ENCODE measurements at places on chromosomes 5 and 9.

DNA sequence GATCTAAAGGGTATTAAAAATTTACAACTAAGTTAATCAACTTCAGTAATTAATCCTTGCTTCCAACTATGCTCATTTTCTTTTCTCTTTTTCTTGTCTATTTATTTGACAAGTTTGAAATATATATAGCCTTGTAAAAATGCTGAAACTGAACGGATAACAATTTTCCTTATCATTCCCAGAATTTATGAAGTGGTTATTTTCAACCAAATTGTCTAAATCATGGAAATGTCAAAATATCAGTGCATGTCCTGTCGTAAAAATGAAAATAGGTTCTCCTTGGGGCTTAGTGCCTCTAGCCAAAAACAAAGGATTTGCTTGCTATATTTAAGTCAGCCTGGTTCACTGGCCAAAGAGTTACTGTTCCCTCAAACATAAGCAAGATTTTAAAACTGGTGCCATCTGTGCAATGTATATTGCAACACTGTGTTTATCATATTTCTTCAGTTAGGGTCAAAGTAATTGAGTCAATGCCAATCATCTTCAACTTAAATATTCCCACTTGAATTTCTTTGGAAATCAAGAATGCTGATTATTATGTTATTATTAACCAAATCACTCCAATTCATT, 798.3 kb downstream of the MAT2B start:
- DNase-seq, result no peak

- no peak for DNase-seq
These were observed 507 bp downstream of the RICTOR start for GRCh38 chr5:39073767-39074016.

- no peak for DNase-seq
These were observed 16.1 kb downstream of the IL9 start for GRCh38 chr5:135879591-135879990.

DNA sequence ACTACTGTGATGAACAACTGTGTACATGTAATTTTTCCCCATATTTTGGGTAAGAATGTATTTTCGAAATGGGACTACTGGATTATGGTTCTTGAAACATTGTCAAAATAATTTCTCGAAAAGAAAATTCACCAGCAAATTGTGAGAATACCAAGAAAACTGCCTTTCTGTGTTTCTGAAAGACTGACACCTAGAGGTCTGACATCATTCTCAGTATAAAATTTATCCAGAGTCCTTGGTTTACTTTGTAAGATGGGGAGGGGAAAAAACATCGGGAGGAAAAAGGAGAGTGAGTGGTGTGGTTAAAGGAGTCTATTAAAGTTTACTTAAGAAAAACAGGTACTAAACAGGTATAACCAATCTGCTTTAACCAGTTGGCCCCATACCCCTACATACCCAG, 149.2 kb downstream of the CEP120 start:
- DNase-seq, result no peak

DNA sequence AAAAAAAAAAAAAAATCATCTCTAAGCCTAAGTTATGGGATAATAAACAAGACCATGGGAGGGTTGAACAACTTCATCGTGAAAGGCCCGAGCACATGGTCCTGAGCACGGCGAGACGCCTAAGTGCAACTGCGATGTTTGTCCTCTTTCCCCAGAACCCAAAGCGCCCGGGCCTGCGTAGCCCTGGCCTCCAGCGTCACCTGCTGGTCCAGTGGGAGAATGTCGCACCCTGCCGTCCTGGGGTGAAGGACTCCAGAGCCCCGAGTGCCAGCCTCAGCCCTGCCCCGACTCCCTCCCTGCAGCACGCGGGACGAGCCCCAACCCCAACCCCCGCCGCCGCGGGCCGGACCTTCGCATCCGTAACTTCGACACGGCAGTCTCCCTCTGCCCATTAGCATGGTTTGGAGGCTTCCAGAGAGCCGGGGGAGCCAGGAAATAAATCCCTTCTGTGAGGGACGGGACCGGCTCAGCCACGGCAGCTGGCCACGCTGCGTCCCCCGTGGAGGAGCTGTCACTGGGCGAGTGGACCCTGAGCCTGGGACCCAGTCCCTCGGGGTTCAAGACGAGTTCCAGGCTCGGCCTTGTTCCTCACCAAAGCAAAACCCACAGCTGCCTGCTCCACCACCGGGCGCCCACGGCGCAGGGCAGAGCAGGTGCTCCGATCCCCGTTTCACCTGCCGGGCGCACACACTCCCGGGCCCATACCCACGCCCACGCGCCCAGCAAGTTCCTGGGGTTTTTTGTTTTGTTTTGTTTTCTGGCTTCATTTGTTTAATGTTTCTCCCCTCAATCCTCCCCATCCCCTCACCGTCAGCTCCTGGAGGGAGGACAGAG, 132.5 kb upstream of the HAND1 start:
- peak; percentile 90 for DNase-seq

- DNase-seq, result no peak
These were observed 637.6 kb upstream of the ZNF608 start for GRCh38 chr5:125384071-125384470.

DNA sequence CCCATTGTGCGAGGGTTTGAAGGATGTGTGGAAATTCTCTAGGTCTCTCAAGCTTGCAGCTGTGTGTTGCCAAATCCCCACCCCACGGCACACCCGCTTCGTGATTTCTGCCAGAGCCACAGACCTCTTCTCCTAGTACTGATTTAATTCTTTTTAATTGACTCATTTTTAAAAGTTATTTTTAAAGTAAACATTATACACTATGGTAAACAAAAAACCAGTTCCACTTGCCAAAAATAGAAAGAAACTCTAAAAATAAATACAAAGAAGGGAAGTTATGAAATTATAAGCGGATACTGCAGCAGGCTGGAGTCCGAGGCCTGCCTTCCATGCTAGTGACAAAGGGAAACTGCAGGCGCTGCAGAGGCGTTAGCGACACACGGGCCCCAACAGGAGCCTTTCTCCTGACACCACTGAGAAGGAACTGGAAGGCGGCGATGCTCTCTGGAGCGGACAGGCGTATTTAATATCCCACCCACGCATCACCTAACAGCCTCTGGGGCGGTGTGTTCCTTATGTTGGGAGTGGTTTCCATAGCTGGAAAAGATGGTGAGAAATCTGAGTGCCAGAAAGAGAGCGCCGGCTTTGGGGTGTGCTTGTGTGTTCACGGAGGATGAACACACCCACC, 122.5 kb downstream of the COL23A1 start:
- DNase-seq, result no peak

DNA sequence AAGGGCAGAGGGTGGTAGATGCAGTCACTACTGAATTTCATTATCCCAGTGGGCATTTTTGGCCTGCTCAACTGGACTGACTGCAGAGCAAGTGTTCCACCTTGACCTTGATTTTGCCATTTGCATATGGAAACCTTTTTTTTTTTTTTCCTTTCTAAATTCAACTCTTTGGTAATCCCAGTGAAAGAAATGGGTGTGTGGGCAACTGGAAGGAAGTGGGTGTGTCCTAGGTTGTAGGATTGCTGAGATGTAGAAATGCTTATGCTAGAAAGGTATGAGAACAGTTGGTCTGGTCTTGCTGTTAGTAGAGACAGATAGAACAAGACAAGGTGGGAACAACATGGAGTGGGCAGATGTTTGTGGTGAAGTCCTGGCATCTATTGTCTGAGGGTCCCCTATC, 7.8 kb upstream of the IL12B start:
- no peak for DNase-seq

GRCh38 chr9:87686520-87687090, 39.3 kb upstream of the CTSL start:
- DNase-seq, result no peak

Measured in retina (tissue), 1 donor.